Ascending aorta (tissue), 2 donors: ENCODE measurements at places on chromosomes 16 and 17.
A peak's percentile ranks its signal among the peaks of the same experiment; 100 is the strongest.

DNA sequence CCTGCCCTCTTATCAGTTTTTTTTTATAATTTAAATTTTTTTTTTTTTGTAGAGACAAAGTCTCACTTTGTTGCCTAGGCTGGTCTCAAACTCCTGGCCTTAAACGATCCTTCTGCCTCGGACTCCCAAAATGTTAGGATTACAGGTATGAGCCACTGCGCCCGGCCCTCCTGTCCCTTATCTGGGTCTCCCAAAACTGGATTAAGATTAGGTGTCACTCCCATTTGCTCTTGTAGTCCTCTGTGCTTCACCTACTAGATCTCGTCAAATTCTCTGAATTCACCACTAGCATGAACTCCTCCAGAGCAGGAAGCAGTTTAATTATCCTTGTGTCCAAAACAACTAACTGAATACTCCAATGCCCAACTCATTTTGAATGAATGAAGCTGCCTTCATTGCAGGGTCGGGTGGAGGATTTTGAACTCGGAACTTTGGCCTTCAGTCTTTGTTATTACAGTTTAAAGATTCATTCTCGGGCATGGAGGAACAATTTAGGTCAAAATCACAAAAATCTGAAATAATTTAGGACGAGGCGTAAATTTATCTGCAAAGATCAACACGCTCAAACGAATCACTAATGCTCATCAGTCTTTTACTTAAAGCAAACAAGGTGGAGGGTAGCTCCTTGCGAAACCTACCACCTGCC, 802 bp upstream of the ATXN2L start:
- peak overlapping the region; percentile 100 for H3K4me3 ChIP-seq
- no peaks in the 10 kb centered on the region for H3K27me3 ChIP-seq
- peaks cover 15% of the 10 kb centered on the region for H3K36me3 ChIP-seq

GRCh38 chr17:28972437-28972836, 21.1 kb upstream of the PHF12 start:
- no peaks in the 10 kb centered on the region for H3K4me1 ChIP-seq
- H3K4me3 ChIP-seq = no peak overlapping the region
- no peak overlapping the region for H3K27ac ChIP-seq
- no peak for DNase-seq
- no peaks in the 10 kb centered on the region for H3K27me3 ChIP-seq

- H3K27me3 ChIP-seq = no peaks in the 10 kb centered on the region
- no peaks in the 10 kb centered on the region for H3K36me3 ChIP-seq
- no peaks in the 10 kb centered on the region for H3K4me1 ChIP-seq
- no peak overlapping the region for H3K4me3 ChIP-seq
- DNase-seq = no peak
Observed at GRCh38 chr16:17939122-17939536, 397.4 kb downstream of the NPIPA8 start.

DNA sequence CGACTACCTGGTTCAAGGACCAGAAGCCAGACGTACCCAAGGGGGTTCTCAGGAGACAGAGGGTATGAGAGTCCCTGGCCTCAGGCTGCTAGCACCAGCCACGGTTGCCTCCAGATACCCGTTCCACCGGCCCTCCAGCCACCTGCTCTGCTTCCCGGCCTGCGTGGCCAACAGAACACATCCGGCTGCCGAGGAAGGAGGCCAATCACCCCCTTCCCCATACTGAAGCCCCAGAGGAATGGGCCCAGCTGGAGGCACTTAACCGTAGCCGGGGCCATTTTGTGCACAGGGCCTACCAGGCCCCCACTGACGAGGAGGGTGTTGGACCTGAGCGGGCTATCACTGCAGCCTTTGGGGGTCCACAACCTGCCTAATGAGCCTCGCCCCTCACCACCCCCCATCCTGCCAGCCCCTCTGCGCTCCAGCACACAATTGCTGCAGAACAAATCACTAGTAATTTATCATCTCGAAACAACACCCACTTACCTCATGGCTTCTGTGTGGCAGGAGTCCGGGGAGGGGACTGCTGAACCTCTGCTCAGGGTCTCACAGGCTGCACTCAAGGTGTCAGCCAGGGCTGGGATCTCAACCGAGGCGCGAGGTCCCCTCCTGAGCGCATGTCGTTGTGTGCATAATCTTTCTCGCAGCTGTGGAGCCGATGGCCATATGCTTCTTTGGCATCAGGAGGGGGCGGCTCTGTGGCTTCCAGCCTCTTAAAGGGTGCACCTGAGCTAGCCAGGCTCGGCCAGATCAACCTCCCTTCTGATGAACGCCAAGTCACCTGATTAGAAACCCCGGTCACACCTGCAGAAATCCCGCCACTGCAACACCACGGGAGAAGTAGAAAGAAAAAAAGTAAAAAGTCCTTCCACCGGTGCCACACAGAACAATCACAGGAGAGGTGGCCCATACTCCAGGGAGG, 10.1 kb upstream of the KREMEN2 start:
- peaks cover 12% of the 10 kb centered on the region for H3K27me3 ChIP-seq
- no peak for DNase-seq
- peaks cover 10% of the 10 kb centered on the region for H3K36me3 ChIP-seq
- H3K4me1 ChIP-seq = no peaks in the 10 kb centered on the region

DNA sequence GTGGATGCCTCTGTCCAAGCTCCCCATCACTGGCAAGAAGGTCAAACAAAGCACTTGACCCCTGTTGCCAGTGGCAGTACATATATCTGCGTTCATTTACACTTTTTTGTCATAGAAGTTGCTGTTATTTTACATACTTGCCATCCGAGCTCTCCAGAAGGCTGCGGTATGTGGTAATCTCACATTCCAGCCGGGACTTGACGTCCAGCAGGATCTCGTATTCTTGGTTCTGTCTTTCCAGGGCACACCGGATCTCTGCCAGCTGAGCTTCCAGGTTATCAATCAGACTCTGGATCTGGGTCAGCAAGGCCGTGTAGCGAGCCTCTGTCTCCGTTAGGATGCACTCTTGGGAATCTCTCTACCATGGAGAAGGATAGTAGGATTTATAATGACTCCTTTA, 6.6 kb downstream of the KRT39 start:
- no peaks in the 10 kb centered on the region for H3K36me3 ChIP-seq
- no peaks in the 10 kb centered on the region for H3K27me3 ChIP-seq
- no peak overlapping the region for H3K27ac ChIP-seq
- DNase-seq = no peak

DNA sequence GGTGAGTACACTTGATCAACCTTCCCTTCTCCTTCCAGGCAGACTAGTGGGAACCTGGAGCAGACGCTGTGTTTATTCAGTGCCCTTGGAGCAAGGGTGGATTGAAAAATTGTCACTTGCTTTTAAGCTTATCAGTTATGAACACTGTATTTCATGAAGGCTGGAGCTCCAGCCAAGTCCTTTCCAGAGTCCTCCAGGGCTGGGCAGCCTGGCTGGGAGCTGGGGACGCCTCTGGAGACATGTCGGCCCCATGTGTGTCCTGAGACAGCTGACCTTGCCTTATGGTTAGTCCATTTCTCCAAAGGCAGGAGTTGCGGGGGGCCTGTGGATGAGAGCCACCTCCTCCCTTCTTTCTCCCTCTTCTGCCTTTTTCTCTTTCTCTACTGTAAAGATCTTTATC, 67.0 kb downstream of the RAP1GAP2 start:
- no peaks in the 10 kb centered on the region for H3K27me3 ChIP-seq
- DNase-seq = no peak
- no peak overlapping the region for H3K27ac ChIP-seq
- H3K4me3 ChIP-seq = no peak overlapping the region

GRCh38 chr17:56809106-56809819, 24.5 kb downstream of the C17orf67 start:
- no peak overlapping the region for H3K4me3 ChIP-seq
- H3K27ac ChIP-seq = no peak overlapping the region
- no peaks in the 10 kb centered on the region for H3K27me3 ChIP-seq
- H3K36me3 ChIP-seq = no peaks in the 10 kb centered on the region
- no peaks in the 10 kb centered on the region for H3K4me1 ChIP-seq
- no peak for DNase-seq

DNA sequence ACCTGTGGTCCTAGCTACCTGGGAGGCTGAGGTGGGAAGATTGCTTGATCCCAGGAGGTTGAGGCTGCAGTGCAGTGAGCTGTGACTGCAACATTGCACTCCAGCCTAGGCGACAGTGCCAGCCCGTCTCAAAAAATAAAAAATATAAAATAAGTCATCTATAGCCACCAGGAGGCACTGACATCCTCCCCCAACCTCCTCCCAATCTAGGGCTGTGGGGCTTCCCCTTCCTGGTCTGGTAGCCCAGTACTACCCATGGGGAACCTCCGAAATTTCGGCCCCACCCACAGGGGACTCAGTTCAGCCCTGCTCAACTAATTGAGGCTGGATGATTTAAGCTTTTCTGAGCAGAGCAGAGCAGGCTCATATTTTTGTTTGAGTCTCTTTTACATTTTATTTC, 3.2 kb downstream of the ZSCAN10 start:
- H3K4me3 ChIP-seq = no peak overlapping the region
- no peaks in the 10 kb centered on the region for H3K36me3 ChIP-seq
- DNase-seq = no peak
- H3K27ac ChIP-seq = no peak overlapping the region
